ENCODE measurements at places on chromosomes 11 and 22.

- DNase-seq: no peak
Observed at GRCh38 chr11:8207080-8208000, 38.5 kb upstream of the RIC3 start.

GRCh38 chr11:13033760-13034533, 24.8 kb downstream of the RASSF10 start:
- DNase-seq: no peak

DNA sequence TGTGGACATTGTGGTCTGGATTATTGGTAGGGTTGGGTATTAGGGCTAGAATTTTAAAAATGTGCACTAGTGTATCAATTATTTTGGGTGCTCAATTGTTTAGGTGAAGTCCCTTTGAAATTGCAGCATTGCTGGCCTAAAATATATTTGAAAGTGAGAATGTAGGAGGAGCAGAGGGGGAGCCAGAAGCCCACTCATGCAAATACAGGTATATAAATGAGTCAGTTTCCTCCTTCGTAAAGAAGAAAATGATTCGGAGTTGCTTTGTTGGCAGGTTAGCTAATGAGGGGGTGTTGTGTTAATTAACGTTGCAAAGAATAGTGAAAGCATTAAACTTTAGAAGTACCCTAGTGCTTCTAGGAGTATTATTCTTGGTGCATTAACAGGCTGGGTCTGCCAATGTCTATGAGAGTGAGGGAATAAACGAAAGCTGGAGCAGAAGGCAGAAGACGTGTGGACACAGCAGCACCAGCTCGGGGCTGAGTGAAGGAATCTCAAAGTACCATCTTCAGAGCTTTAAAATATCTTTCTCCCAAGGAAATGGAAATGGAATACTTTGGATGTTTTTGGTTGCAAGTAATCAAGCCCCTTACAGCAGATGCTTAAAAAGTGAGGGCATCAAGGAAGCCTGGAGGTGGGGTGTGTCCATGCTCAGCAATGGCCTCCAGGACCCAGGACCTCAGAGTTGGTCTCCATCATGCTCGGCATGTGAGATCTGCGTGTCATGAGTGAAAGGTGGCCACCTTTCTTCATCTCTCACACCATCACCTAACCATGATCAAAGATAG, 522.9 kb downstream of the NTM start:
- DNase-seq: no peak

DNA sequence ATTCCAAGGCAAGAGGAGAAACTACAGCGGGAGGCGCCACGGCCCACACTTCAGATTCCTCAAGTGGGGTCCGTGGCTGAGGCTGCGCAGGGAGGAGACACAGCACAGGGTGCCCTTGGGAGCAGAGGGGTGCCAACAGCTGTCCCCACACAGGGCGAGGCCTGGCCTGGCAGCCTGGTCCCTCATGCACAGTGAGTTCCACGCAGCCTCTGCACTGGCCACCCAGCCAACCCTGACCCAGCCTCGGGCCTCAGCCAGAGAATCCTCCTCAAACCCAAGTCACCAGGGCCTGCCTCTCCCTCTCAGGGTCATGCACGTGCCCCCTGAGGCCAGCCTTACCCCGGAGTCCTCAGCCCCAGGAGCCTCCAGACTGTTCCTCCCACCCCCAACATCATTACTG, 22.4 kb upstream of the MOB2 start:
- no peak for DNase-seq

GRCh38 chr22:25908755-25909154, 166.8 kb downstream of the MYO18B start:
- DNase-seq: no peak

DNA sequence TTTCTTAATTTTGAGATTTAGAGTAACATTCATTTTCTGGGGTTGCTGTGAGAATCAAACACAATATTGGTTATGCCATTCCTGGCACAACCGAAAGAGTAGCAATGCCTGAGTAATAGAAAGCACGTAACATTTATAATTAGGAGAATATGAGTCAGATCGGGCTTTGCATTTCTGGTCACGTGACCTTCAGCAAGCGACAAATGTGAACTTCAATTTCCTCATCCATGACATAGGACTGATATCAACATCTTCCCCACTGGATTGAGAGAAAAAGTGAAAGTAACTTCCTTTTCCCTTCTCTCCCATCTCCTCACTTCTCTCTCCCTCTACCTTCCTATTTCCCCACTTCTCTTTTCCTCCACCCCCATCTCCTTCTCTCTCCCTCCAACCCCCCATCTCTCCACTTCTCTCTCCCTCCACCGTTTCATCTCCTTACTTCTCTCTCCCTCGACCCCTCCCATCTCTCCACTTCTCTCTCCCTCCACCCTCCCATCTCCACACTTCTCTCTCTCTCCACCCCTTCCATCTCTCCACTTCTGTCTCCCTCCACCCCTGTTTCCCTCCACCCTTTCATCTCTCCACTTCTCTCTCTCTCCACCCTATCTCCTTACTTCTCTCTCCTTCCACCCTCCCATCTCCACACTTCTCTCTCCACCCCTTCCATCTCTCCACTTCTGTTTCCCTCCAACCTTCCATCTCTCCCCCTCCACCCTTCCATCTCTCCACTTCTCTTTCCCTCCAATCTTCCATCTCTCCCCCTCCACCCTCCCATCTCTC, 33.5 kb upstream of the CAT start:
- no peak for DNase-seq

DNA sequence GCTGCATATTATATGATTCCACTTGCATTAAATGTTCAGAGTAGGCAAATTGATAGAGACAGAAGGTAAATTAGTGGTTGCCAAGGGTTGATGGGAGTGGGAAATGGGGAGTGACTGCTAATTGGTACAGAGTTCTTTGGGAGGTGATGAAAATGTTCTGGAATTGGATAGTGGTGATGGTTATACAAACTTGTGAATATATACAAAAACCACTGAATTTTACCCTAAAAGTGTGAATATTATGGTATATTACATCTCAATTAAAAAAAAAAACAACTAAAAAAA, 52.5 kb downstream of the ARRB1 start:
- no peak for DNase-seq

DNA sequence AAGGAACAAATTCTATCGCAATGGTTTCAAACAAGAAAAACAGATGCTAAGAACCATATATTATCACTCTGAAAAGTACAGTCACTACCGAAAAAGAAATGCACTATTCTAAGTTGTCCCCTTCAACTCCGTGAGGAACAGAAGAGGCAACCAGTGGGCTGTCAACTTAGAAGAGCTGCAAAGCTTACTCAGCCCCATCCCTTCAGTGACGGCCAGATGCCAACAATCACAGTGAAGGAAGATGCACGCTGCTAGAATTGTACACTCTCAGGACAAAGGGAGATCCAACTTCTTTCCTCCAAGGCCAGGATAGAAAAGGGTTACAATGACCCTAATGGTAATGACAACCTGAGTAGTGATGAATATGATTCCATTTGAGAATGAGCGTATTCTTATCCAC, 38.5 kb upstream of the CHKA start:
- no peak for DNase-seq

- DNase-seq: no peak
Observed at GRCh38 chr11:24934733-24935439, 438.0 kb downstream of the LUZP2 start.

- peak; percentile 69 for DNase-seq
Observed at GRCh38 chr11:83157594-83158356, 844 bp downstream of the PCF11 start.

DNA sequence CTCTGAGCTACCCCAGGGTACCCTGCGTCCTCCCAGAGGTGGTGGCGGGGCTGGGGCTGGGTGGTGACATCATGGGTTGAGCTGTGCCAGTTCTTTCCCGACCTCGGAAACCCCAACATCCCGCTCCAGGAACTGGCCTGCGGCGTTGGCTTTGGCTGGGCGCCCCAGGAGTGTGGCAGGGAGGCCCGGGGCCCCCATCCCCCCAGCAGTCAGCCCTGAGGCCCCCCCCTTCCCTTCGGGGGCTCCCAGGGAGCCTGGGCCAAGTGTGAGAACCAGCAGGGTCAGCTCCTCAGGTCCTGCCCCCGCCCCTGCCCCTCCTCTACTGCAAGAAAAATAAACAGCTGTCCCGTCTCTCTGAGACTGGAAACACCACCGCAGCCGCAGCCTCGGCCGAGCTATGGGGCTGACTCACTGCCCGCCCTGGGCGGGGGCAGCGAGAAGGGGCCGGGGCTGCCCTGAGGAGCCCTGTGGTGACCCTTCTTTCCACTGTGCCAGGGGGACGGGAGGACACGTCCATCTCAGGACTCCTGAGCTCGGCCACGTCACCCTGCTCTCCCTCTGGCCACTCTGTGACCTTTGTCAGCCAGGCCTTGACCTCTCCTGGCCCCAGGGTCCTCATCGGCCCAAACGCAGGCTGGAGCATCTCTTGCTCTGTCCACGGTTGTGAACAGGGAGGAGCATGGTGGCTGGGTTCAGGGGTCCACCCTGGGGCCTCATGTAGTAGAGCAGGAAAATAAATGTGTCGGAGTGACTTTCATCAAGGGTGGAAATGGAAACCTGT, 73.4 kb downstream of the WNT7B start:
- DNase-seq: no peak

DNA sequence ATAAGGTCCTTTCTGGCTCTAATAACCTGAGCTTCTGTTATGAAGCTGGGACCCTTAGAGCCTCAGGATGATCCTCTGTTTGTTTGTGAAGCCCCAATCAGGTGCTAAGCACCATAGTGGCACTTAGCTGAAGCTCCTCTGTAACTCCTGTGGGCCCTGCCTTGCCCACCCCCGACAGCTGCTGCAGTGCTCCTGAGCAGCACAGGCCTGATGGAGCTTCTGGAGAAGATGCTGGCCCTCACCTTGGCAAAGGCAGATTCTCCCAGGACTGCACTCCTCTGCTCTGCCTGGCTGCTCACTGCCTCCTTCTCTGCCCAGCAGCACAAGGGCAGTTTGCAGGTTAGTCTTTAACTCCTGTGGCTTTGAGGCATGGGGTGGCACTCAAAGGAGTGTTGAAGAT, 19.0 kb upstream of the CCDC134 start:
- no peak for DNase-seq

- no peak for DNase-seq
Observed at GRCh38 chr11:114159320-114159719, 99.8 kb downstream of the ZBTB16 start.

DNA sequence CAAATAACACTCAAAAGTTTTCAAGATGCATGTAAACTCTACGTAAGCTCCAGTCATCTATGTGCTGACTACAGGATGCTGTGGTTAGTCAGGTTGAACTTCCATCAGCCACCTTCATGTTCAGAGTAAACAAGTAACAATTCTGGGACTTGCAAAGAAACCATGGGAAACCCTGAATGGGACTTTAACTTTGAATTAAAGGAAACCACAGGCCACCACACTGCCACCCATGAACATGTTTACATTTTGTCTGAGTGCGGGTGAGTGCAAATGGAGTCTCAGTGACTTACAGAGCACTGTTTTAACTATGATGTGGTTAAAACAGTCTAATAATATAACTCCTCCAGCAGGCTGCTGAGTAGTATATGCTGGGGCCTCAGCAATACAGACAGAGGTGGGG, 12.9 kb upstream of the SYTL2 start:
- DNase-seq: no peak

GRCh38 chr11:89203814-89204213, 26.1 kb downstream of the TYR start:
- DNase-seq: no peak

- DNase-seq: peak; percentile 46
Observed at GRCh38 chr11:119091966-119092879, 7.5 kb downstream of the HMBS start.

GRCh38 chr11:60951904-60952741, at the start of gene SLC15A3:
TSS of gene SLC15A3 (minus strand) at chr11:60952176. CDS start at chr11:60951551, 625 bp downstream.
- DNase-seq: peak; percentile 61

DNA sequence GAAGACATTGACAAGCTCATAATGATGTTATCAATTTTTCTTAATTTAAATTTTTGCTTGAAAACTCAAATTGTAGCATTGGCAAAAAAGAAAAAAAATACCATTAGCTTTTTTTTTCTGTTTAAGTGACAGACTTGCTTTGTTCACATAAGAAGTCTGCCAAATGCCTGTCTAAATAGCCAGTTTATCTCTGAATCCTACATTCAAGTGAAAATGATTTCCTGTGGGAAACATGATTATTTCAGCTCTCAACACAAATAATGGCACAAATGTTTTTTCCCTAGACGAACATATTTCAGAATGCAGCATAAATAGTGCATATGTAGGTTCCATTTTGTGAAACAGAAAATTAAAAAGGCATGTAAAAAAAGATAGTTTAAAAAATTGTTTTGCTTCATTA, 23.5 kb downstream of the TYR start:
- no peak for DNase-seq

DNA sequence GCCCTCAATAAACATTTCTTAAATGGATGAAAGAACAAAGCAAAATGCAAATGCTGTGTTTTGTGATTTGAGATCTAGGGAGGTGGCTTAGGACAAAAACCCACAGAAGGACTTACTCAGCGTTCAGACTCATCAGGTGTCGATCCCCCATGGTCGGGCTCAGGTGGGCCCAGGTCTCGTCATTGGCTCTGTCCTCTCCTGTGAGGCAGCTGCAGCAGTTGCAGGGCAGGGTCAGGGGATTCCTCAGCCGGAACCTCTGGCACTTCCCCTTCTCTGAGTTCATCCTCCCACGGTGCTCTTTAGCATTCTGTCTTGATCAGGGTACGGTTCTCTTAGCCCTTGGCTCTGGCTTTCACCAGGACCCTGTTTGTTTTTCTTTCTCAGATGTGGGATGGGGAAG, 14.0 kb upstream of the ACR start:
- no peak for DNase-seq

DNA sequence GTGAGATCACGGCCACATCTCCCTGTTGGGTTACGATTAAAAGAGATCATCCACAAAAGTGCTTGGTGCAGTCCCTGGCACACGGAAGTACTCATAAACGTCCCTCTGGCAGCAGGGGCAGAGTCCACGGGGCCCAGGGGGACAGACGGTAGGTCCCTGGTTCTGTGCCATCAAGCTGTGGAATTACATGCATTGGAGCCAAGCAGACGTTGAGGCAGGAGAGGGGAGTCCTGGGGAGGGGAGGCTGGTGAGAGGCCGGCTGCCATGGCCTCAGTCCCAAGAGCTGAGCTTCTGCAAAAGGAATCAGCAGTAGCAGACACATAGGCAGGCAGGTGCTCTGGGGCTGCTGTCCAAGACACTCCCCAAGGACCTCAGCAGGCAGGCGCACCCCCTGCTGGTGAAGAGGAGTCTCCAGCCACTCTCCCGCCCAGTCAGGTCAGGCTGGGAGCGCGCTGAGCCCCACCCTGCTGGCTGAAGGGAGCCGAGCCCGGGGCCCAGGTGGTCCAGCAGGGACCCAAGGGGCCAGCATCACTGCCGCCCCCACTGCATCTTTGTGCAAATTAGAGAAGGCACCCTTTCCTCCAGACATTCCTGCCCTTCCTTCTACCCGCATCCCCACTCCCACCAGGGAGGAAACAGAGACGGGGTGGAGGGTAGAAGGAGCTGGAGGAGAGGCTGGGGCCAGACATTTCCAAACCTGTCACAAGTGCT, 7.6 kb upstream of the KCTD17 start:
- peak; percentile 80 for DNase-seq
